Dermis blood vessel endothelial cell (primary cell): ENCODE measurements at places on chromosomes 7 and 10. TPM values are rescaled to one million over a fixed set of nuclear protein-coding genes. Genes with fewer than 3 reads are reported as not detected.

Gene MSS51
- 0.84 and 1.5 TPM in 2 replicates for total RNA-seq

Gene ANXA8L1
- not detected in 2 replicates for total RNA-seq

Gene CALN1
- total RNA-seq: 0.17 and 2.5 TPM in 2 replicates

Gene SORBS1
- total RNA-seq: 0.68 and 3.6 TPM in 2 replicates

Gene HABP2
- under 0.01 and 0.19 TPM in 2 replicates for total RNA-seq

Gene ITIH2
- total RNA-seq: not detected in 2 replicates

Gene WNT2
- total RNA-seq: not detected in 2 replicates

Gene FAM25A
- total RNA-seq: not detected in 2 replicates
